ENCODE measurements at places on chromosomes 1 and 21. TPM values are rescaled to one million over a fixed set of nuclear protein-coding genes. Genes with fewer than 3 reads are reported as not detected.

- DNase-seq: no peak
- H3K36me3 ChIP-seq: peaks cover 75% of the 10 kb centered on the region
- peaks cover 23% of the 10 kb centered on the region for H3K4me1 ChIP-seq
- H3K4me3 ChIP-seq: no peak overlapping the region
Observed at GRCh38 chr1:36352910-36353878, 29.7 kb upstream of the EVA1B start.

- H3K4me1 ChIP-seq: peaks cover 11% of the 10 kb centered on the region
- no peak overlapping the region for H3K4me3 ChIP-seq
- no peak for DNase-seq
- H3K36me3 ChIP-seq: peaks cover 35% of the 10 kb centered on the region
Observed at GRCh38 chr1:154620751-154621150, 12.8 kb upstream of the ADAR start.

DNA sequence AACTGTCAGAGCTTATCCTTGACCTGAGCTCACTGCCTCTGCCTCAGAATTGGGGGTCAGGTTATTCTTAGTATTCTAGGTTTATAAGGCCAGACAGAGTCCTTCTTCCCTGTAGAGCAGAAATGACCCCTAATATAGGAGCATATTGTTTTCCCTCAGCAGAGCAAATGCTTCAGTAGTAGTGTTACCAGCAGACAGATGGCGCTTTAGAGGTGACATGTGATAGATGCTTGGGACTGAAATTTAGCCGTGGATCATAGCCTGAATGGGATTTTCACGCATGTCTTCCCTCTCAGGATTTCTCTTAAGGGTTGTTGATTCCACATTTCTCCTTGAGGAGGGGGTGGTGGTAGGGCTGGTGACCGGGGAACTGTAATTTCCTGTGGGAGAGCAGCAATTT, 24.5 kb downstream of the ADARB1 start:
- no peaks in the 10 kb centered on the region for H3K27me3 ChIP-seq
- no peak for DNase-seq
- H3K4me3 ChIP-seq: no peak overlapping the region
- H3K36me3 ChIP-seq: peaks cover 7% of the 10 kb centered on the region
- no peak overlapping the region for H3K27ac ChIP-seq

MYBPH gene
- total RNA-seq: not detected

- no peak for DNase-seq
- H3K27ac ChIP-seq: no peak overlapping the region
- H3K4me1 ChIP-seq: no peaks in the 10 kb centered on the region
Observed at GRCh38 chr1:198246337-198246736, 89.5 kb downstream of the NEK7 start.

GRCh38 chr1:30820299-30820698, 62.7 kb upstream of the LAPTM5 start:
- no peak overlapping the region for H3K4me3 ChIP-seq
- H3K4me1 ChIP-seq: peaks cover 18% of the 10 kb centered on the region
- no peak for DNase-seq
- peaks cover 66% of the 10 kb centered on the region for H3K27me3 ChIP-seq
- no peak overlapping the region for H3K27ac ChIP-seq

DNA sequence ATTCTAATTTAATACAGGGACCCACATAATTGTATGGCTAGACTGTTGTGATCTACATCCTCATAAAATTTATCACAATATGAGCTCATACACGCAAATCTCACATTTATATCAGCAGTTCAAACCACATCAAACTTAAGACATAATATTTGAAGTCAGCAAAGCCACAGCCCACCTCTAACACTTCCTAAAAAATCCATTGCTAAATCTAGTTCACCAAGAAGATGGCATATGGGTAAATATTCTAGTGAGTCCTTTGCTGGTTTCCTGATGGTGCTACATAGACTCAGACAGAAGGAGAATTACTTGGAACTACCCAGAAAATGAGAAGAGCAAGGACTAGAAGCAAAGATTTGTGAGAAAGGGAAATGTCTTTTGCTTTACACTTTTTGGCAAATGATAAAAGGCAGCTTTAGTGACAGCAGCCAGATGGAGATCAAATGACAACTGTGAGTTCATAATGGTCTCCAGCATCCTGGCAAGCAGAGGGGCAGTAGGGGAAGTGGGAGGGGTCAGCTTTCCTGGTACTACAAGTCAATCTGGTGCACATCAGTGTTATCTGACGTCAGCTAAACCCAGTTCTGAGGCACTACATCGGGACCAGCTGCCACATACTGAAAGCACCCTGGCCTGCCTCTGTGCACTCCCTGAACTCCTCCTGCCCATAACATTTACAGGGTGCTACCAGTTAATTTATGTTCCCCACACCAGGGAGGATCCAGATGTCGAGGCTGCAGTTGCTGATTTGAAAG, 10.6 kb upstream of the GADD45A start:
- H3K4me1 ChIP-seq: peaks cover 11% of the 10 kb centered on the region
- H3K27me3 ChIP-seq: no peaks in the 10 kb centered on the region
- H3K4me3 ChIP-seq: no peak overlapping the region
- H3K36me3 ChIP-seq: no peaks in the 10 kb centered on the region

DNA sequence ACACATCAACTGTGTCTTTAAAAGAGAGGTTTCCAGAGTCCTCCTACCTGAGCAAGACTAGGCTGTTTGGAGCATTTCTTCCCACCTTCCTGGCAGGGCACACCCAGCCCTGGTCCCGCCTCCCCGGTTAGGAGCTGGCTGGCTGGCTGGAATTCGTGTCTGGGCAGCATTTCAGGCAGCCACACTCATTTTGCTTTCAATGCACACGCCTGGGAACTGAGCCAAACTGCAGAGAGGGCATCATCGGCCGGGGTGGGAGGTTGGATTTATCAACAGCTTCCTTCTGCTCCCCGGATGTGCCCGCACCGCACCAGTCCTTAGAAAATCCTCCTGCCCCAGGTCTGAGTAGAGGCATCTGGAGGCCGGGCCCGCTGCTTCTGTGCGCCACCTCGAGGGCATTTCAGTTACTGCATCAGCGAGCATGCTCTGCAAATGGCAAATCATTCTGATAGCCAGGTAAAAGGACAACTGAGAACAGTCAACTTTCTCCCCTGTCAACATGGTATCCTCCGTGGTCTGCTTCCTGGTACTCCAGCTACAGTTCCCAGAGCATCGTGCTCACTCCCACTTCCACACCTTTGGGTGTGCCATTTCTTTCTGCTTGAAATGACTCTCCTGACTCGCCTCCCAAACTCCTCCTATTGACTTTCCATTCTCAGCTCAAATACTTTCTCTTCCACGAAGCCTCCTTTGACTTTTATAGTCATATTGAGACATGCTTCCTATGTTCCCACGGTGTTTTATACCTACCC, 20.6 kb downstream of the TCEA3 start:
- peaks cover 12% of the 10 kb centered on the region for H3K4me1 ChIP-seq
- no peak overlapping the region for H3K27ac ChIP-seq
- H3K27me3 ChIP-seq: no peaks in the 10 kb centered on the region

DNA sequence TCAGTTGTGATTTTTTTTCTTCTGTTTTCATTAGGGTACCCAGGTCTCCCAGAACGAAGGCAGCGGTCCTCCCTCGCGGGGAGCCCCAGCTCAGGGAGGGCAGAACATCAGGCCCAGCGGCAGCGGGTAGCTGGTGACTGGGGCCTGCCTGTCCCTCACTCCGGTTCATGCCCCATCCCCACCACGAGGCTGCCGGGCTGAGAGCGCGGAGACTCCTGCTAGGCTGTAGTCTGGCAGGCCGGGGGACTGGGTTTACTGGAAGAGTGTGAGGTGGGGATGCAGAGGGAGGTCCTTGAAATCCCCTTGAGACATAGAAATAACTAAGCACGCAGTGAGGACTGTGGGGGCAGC, 10.5 kb downstream of the BRINP2 start:
- H3K27ac ChIP-seq: no peak overlapping the region
- H3K4me3 ChIP-seq: no peak overlapping the region
- H3K4me1 ChIP-seq: peaks cover 8% of the 10 kb centered on the region

C1QTNF12 gene
- total RNA-seq: 4.8 TPM

GRCh38 chr1:207752456-207752998, 673 bp downstream of the CD46 start:
- peaks cover 35% of the 10 kb centered on the region for H3K4me1 ChIP-seq
- H3K36me3 ChIP-seq: peaks cover 7% of the 10 kb centered on the region
- H3K27me3 ChIP-seq: no peaks in the 10 kb centered on the region
- no peak for DNase-seq

DNA sequence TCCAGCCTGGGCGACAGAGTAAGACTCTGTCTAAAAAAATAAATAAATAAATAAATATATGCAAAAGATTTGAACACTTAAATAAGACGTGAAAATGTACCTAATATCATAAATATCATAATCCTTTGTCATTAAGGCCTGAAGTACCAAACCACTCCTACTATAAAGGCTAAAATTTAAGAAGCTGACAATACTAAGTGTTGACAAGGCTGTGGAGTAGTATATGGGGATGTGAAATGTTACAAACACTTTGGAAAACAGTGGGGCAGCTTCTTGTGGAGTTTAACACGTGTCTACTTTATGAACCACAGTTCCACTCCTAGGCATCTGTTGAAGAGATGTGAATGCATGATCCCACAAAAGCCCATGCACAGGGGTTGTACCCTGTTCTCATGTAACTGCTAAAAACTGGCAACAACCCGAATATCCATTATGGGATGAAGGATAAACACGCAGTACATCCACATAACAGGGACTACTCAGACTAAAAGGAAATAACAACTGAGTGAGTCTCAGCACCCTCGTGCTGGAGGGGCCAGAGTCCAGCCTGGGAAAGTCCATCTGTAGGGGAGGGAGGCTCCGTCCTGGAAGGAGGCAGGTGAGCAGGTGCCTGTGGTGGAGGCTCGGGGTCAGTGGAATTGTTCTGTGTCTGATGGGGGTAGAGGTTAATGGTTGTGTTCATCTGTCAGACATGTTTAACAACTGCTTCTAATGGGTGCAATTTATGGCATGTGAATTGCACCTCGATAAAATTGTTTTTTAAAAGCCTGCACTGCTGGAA, 6.7 kb upstream of the SLC19A1 start:
- H3K4me1 ChIP-seq: peaks cover 37% of the 10 kb centered on the region
- no peak overlapping the region for H3K27ac ChIP-seq
- no peak for DNase-seq
- no peak overlapping the region for H3K4me3 ChIP-seq
- no peaks in the 10 kb centered on the region for H3K27me3 ChIP-seq
- no peaks in the 10 kb centered on the region for H3K36me3 ChIP-seq

HPDL gene
- total RNA-seq: not detected

DNA sequence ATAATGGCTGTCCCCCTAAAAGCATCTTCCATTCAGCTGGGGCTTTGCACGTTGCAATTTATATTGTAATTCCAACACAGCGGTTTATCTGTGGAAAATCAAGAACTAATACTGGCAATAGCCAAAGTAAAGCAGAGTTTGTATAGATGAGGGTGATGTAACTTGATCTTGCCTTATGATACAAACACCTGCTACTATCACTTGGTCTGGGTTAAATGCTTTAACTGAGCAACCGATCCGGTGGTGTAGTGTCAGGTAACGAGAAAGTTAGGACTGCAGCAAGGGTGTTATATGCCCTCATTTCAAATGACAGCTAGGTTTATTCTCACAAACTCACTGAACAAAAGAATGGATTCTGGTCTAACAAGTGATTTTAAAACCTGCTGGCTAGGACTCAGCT, 47.3 kb upstream of the PLPPR4 start:
- DNase-seq: no peak
- H3K27me3 ChIP-seq: no peaks in the 10 kb centered on the region
- H3K4me1 ChIP-seq: no peaks in the 10 kb centered on the region

GRCh38 chr1:84272401-84272800, 29.1 kb upstream of the SAMD13 start:
- peaks cover 12% of the 10 kb centered on the region for H3K4me1 ChIP-seq
- no peaks in the 10 kb centered on the region for H3K36me3 ChIP-seq
- H3K4me3 ChIP-seq: no peak overlapping the region

GRCh38 chr1:96558635-96559034, 162.9 kb upstream of the PTBP2 start:
- no peak for DNase-seq
- H3K27ac ChIP-seq: no peak overlapping the region
- H3K27me3 ChIP-seq: no peaks in the 10 kb centered on the region
- no peaks in the 10 kb centered on the region for H3K36me3 ChIP-seq

DNA sequence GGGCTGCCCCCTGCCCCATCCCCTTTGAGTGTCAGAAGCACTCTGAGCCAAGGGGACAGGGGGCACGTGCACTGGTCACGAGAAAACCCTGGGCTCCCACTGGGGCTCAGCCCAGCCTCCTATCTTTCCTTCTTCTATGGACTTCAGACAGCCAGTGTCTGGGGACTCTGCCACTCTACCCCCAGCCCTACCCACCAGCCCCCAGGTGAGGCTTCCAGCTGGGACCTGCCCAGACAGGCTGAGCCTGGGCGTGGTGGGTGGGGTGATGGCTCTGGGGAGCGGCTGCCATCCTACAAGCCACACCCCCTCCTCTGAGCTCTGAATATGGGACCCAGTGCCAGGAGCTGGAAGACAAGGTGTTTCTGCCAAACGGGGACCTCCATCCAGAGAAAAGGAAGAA, 8.0 kb upstream of the SFN start:
- H3K36me3 ChIP-seq: peaks cover 76% of the 10 kb centered on the region
- H3K4me3 ChIP-seq: no peak overlapping the region
- no peaks in the 10 kb centered on the region for H3K4me1 ChIP-seq
- no peak overlapping the region for H3K27ac ChIP-seq

DNA sequence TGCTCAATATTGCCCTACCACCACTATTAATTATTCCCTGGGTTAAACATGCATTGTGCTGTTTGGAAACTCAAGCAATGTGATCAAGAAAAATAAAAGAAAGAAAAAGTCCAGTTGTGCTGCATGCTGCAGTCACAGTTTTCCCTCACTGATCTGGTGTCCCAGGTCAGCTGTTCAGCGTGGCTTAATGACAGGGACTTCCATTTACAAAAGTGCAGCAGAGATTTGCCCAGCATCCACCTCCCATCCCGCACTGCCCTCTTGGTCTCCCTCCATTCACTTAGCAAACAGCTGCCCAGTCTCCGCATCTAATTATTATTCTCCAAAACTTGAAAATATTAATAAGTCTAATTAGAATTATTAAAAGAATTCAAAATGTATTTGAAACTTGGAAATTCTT, 2.0 kb upstream of the OR2T4 start:
- H3K27ac ChIP-seq: no peak overlapping the region
- H3K4me3 ChIP-seq: no peak overlapping the region
- H3K36me3 ChIP-seq: no peaks in the 10 kb centered on the region
- no peaks in the 10 kb centered on the region for H3K4me1 ChIP-seq
- DNase-seq: no peak
- H3K27me3 ChIP-seq: peaks cover 3% of the 10 kb centered on the region

DNA sequence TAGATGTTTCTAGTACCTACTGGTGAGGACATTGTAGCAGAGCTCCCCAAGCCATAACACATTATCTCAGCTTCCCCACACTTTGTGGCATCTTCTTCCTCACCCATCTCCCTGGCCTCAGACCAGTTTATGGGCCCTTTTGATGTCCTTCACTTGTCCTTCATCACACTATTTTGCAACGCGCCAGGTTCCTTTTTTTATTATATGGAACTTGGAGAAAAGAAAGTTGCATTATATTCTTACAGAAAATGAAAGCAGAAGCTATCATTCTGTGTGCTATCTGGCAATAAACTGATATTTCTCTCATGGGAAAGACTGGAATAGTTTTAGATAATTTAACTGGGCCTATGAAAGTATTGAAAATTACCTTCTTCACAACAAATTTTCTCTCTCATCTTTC, 196.9 kb upstream of the ETV3 start:
- H3K36me3 ChIP-seq: no peaks in the 10 kb centered on the region
- no peak overlapping the region for H3K27ac ChIP-seq
- no peak for DNase-seq
- H3K4me3 ChIP-seq: no peak overlapping the region
- no peaks in the 10 kb centered on the region for H3K4me1 ChIP-seq
- no peaks in the 10 kb centered on the region for H3K27me3 ChIP-seq
